Stimulated activated CD4-positive, alpha-beta T cell treated with anti-CD3 and anti-CD28 coated beads, Interleukin-2, amount 100 ng/mL, for 24 hours (primary cell): ENCODE measurements at places on chromosomes 11 and 22.

- no peak for DNase-seq
Measured at GRCh38 chr11:113528982-113529381, 53.8 kb upstream of the DRD2 start.

- no peak for DNase-seq
Measured at GRCh38 chr11:65128182-65129145, 5.9 kb downstream of the SYVN1 start.

GRCh38 chr11:64802370-64803157, 450 bp downstream of the MAP4K2 start:
- peak; percentile 55 for DNase-seq

DNA sequence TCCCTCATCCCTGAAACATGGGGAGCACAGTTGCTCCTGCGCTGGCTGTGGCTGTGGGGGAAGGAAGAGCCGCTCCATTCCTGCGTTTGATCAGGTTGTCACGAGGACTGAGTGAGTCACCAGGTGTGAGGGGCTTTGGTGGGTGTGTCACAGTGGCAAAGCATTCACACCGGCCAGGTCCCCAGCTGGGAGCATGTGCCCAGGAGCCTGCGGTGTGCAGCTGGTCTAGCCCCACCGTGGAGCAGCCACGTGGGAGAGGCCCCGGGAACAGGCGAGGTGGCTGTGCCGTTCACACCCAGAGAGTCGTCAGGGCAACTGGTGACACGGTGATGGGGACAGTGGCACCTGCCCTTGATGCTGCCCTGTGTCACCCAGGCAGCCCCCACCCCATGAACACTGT, 47.6 kb upstream of the PPARA start:
- no peak for DNase-seq

DNA sequence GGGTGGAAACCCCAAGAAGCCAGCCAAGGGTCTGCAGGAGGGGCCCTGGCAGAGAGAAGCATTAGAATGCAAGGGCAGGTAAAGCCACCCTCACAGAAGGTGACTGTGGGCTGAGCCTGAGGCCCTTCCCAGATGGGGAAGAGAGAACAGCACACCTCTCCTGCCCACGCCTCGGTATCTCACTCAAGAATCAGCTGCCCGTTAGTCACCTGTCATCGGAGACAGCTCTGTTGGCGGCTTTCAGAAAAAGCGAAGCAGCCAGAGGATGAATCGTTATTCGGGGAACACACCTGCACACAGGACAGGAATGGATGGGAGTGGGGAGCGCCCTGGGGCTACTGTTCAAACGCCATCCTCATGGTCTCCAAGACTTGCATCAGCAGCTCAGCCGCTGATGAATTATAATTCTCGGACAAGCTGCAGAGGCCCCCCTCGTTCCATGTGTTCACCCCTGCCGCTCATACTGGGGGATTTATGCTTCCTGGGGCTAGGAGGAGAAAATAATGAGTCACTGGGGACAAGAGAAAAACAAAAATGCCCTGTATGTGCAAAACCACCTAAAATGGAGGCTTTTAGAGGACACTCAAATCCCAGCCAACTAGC, 21.6 kb upstream of the TMA7B start:
- peak; percentile 66 for DNase-seq

DNA sequence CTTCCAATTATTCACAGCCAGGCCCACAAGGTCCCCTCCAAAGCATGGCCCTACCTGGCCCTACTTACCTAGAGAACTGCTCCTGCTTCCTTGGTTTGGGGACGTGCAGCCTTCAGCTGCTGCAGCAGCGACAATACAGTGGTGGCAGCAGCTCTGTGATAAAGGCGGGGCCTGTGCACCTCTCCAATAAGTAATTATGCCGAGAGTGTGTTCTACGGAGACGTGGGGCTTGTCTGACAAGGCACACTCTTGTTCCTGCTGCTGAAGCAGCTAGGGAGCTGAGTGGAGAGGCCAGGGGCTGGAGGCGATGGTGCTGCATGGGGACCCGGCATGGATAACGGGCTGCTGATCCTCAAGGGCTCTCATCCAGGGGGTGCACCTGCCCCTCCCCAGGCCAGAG, 98.0 kb upstream of the THY1 start:
- no peak for DNase-seq

- no peak for DNase-seq
Measured at GRCh38 chr11:43934601-43935423, 7.6 kb upstream of the C11orf96 start.

DNA sequence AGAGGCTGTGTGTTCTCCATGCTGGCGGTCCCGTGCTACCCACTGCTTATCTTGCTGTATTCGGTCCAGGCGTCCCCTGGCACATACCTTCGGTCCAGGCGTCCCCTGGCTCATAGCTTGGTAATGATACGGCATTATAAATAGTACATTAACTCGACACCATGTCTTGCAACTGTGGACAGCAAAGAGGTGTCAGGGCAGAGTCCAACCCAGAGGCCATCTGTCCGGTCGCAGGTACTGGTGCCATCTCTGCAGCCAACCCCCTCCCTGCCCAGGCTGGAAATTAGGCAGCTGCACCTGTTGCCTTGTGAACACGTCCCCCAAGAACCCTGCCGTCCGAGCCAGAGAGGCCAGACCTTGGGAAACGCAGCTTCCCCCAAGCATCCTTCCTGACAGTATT, 634.3 kb downstream of the BRD1 start:
- no peak for DNase-seq
